ENCODE measurements at places on chromosomes 3 and 15. TPM values are rescaled to one million over a fixed set of nuclear protein-coding genes. Genes with fewer than 3 reads are reported as not detected.

DNA sequence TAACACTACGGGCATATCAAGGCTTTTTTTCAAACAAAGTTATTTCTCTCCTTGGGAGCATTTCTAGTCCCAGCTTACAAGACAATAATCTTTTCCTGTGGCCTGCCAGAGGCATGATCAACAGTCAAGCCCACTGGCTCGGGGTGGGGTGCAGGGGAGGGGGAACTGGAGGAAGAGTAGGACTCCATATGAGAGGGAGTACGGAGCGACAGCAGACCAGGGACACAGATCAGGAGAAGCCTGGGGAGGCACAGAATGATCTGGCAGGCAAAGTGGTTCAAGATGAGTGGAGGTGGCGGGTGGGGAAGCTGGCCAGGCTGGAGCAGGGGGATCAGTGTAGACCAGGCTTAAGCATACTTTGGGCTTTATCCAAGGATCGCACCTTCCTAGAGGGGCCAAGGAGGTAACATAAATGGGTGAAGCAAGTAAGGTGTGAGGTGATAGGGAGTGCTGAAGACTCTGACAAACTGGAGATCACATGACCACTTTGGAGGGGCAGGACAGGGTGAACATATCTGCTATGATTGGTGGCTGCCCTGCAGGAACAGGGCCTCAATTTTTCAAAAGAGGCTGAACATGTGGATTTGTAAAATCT is 37.4 kb downstream of the KLF15 start:
- DNase-seq, result no peak

- DNase-seq, result no peak
Observed at GRCh38 chr3:45596290-45596791, 1.8 kb downstream of the LIMD1 start.

DNA sequence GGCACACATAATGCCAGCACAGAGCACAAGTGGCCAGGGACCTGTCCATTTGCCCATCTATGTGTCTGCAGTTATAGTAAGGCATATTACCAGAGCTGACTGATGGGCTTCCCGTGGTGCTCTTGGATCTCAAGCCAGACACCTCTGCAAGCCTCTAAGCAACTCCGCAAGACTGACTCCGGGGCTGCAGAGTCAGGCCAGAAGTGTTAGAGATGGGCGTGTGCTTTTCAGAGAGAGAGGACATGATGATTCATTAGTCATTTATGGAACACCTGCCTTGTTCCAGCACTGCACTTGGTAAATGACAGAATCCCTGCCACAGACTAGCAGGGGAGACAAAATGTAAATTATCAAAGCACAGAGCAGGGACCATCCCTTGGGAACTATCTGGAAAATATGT is 559.0 kb downstream of the PDCD6IP start:
- no peak for DNase-seq

- DNase-seq, result no peak
Observed at GRCh38 chr15:66876421-66876730, 174.3 kb downstream of the SMAD6 start.

The DET1 gene
- 7.6 TPM for total RNA-seq

DNA sequence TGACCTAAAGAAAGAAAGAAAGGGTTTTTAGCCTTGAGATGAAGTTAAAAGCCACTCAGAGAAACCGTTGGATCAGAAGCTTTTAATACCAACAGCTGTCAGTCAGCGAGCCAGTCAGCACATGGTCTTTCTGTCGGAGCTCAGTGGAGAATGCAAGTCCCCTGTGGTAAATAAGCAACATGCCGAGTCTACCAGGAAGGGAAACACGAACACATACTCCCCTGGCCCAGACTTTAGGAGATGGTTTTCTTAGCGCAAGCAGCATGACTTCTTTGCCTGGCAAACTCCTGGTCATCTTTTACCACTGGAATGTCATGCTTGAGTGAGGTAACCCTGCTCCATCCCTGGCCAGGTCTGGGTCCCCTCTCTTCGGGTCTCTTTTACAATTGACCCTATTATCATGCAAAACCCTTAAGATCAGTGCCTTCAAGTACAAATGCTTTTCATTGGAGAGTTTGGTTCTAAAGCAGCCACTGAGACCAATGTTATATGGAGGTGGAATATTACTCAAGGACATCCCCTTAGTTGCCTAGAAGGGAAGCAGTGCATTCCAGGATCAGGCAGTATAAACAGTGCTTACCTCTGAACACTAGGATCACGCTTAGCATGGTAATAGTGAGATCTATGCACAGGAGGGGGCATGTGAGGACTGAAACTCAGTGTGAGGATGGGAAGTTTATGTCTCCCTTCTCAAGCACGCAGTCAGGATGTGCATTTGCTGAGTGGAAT is 28.2 kb downstream of the SLCO3A1 start:
- no peak for DNase-seq

Measured in left ventricle myocardium superior (tissue), 1 donor.